Osteocyte (in vitro differentiated cells): ENCODE measurements at places on chromosomes 1 and 21. TPM values are rescaled to one million over a fixed set of nuclear protein-coding genes. Genes with fewer than 3 reads are reported as not detected.

- DNase-seq: peak; percentile 62
These were observed 62.0 kb upstream of the HOOK1 start for GRCh38 chr1:59752556-59753414.

DNA sequence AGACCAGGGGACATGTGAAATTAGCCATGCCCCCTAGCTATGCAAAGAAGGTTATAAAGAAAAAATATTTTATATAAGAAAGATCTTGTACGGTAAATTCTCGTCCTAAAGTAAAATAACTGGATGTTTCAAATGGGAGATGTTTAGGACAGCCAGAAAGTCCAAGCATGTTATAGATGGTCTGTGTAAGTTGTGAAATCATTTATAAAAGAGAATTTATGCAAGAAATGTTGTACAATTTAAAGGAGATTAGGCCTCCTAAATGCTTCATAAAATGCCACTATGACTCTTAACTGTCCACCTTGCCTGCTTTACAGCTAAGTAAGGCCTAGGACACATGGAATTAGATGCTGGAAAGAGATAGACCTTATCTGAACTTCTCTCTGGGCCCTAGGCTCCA lies 118.1 kb upstream of the POGK start:
- DNase-seq: no peak

Gene CFHR3
- 0.42 and 0.54 TPM in 2 replicates for total RNA-seq

GRCh38 chr1:63812071-63812700 lies 38.4 kb downstream of the ROR1 start:
- no peak for DNase-seq

DNA sequence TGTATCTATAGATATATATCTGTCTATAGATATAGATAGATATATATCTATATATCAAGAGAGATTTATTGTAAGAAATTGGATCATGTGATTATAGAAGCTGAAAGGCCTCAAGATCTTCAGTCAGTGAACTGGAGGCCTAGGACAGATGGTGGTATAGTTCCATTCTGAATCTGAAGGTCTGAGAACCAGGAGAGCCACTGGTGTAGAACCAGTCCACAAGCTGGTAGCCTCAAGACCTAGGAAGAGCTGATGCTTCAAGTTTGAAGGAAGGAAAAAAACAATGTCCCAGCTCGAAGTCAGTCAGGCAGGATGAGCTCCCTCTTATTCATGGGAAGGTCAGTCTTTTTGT lies 213.2 kb upstream of the JUN start:
- no peak for DNase-seq

DNA sequence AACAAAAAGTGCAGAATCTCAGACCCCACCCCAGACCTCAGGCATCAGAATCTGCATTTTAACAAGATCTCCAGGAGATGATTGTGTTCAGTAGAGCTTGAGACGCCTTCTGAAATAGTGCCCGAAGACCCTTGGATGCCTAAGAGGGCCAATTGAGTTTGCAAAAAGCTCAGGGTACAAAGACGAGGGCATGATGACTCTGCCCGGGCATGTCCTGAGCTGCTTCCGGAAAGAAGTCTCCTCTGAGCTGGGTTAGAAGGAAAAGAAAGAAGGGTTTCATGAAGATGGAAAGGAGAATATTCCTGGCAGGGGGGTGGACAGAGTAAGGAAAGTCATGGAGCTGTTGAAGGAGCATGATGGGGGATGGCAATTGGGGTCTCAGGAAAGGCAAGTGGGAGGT lies 246.1 kb upstream of the TMEM51 start:
- no peak for DNase-seq

DNA sequence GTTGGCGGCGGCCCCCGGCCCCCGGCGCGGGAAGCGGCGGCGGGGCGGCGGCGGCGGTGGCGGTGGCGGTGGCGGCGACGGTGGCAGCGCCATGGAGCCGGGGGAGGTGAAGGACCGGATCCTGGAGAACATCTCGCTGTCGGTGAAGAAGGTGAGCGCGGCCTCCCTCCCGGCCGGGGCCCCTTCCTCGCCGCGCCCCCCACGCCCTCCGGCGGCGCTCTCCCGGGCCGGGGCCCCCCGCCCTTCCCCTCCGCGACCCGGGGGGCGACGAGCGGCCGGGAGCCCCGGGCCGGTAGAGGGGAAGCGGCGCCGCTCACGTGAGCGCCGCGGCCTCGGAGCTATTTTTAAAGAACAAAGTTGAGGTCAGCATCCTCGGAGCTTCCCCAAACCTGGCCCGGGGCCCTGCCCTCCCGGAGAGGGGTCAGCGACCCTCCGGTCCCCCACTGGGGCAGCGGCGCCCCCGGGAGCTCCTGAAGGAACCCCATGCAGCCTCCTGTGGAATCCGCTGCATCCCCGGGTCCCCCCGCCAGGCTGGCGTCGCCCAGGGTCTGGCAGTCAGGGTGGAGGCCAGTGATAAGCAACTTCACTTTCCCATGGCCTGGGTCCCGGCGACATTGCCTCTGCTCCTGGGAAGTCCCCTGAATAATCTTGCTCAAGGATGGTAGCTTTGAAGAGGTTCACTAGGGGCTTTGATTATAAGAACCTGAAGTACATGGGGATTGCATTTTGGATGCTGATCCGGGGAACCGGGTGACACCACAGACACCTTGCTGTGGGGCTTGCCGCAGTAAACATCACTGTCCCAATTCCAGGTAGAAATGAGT lies 560 bp downstream of the PLEKHM2 start:
- peak; percentile 85 for DNase-seq

Gene GBP4
- total RNA-seq: not detected in 2 replicates

- no peak for DNase-seq
These were observed 72.7 kb upstream of the NBPF4 start for GRCh38 chr1:108316545-108316944.

Gene SFN
- not detected in 2 replicates for total RNA-seq

DNA sequence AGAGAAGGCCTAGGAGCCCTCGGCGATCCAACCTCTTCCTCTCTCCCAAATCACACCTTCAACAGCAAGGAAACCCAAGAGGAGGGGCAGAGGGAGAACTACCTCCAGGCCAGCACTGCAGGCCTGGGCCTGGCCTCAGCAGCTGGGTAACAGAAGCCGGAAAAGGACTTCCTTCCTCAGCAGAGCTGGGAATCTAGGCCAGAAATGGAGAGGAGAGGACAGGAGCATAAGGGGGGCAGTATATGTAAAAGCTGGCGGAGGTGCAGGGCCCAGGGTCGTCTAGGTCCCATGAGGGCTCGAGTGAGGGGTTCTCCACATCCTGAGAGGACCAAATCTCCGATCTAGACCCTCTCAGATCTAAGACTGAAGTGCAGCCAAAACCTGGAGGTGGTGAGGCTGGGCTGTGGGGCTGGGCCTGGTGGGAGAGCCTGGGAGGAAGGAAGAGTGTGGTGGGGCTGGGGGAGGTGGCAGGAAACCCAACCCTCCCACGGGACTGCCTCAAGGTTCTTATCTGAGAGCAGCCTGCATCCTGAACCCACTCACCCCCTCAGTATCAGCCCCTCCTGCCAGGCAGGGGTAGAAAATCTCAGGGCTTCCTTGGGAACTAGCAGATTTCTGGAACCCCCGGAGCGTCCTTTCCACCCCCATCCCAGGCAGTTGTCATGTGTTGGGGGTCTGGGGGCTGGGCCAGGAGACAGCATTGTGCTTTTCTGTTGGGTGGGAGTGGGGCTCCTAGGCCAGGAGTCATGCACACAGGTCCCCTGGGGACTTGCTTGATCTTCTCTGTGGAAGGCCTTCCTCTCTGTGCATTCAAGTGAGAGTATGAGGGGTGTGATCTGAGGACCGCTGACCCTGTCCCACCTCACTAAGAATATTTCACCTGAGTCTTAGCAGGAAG lies 33.0 kb downstream of the PIK3C2B start:
- no peak for DNase-seq

DNA sequence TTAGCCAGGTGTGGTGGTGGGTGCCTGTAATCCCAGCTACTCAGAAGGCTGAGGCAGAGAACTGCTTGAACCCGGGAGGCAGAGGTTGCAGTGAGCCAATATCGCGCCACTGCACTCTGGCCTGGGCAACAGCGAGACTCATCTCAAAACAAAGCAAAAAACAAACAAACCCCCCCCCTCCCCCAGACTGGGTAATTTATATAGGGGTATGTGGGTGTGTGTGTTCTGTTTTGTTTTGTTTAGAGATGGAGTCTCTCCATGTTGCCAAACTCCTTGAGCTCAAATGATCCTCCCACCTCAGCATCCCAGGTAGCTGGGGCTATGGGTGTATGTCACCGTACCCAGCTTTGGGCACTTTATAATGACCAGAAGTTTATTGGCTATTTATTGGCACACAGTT lies 73.6 kb downstream of the SLC27A3 start:
- no peak for DNase-seq

GRCh38 chr21:44626262-44626661 lies 631 bp upstream of the KRTAP10-9 start:
- DNase-seq: peak; percentile 65

GRCh38 chr1:72009173-72010093 lies 272.9 kb downstream of the NEGR1 start:
- DNase-seq: no peak

DNA sequence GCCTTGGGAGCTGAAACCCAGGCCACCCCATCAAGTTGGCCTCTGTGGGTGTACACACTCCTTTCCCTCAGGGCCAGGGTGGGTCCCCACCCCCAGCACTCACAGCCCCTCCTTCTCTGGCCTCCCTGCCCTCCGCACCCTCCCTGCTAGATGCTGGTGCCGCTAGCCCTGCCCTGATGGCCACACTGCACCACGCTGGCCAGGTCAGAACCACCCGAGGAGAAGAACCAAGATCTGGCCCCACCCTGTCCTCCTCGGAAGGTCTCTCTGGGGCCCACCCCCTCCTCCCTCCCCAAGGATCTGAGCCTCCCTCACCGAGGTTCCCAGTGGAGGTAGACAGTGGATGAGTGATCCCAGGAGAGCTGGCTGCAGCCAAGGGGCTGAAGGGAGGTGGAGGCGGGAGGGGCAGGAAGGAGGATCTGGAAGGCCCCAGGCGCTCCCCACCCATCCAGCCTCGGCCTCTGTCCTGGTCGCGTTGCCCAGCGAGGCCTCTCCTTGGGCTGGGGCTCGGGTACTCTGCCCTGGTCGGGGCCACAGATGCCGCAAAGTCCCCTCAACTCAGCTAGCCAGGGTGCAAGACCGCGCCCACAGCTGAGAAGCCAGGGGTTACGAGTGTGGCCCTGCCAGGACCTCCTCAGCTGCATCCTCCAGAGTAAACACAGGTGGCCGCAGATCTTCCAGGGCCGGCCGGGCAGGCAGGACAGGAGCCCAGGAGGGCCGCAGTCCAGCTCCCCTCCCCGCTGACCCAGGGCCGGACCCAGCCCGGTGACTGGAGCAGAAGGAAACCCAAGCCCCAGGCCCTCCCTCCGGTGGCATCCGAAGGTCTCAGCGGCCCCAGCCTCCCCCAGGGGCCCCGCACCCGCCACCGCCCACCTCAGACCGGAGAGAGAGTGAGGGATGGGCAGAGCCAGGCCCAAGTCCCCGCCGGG lies 5.2 kb downstream of the B3GALT6 start:
- no peak for DNase-seq

GRCh38 chr1:25131794-25132193 lies 100.5 kb downstream of the SYF2 start:
- no peak for DNase-seq

GRCh38 chr1:219958875-219959417 lies 30.6 kb upstream of the SLC30A10 start:
- no peak for DNase-seq

GRCh38 chr1:53936430-53936829 lies 9.1 kb downstream of the IFT25 start:
- no peak for DNase-seq

DNA sequence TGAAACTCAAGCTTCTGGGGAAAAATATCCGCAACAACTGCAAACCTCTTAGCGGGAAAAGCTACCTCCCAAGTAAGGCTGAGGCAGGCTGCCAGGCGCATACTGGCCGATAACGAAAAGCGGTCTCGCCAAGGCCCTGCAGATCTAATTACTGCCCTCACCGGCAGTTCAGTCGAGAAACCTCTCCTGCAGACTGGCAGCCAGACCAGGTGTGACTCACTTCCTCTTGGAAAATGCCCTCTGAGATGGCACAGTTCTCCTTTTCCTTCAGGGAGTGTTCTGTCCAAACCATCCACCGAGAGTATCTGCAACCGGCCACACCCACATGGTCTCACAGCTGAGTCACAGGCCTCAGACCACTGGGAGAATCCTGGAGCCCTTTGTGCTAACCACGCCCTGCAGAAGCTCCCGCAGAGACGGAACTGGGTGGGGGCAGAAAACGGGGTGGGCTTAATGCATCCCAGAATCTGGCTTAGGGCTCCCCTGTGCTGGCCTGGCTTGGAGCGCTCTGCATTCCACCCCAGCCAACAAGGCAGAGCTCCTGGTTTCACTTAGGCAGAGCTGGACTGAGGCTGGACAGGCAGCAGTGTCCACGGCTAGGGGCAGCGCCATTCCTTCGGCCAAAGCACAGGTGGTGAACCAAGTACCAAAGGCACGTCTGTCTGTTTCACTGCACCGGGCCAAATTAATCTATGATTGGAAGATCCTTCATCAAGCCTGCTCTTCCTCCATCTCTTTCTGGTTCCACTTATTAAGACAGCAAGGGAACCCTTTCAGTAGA lies 1.2 kb downstream of the S100A10 start:
- DNase-seq: peak; percentile 88

- no peak for DNase-seq
These were observed 26.2 kb upstream of the PDC start for GRCh38 chr1:186487163-186487562.

Gene TEX38
- not detected in 2 replicates for total RNA-seq

Gene ADAMTSL4
- 2.3 and 2.6 TPM in 2 replicates for total RNA-seq

Gene LCE1A
- total RNA-seq: not detected in 2 replicates

GRCh38 chr1:213423605-213424004 lies 372.6 kb downstream of the RPS6KC1 start:
- DNase-seq: no peak

DNA sequence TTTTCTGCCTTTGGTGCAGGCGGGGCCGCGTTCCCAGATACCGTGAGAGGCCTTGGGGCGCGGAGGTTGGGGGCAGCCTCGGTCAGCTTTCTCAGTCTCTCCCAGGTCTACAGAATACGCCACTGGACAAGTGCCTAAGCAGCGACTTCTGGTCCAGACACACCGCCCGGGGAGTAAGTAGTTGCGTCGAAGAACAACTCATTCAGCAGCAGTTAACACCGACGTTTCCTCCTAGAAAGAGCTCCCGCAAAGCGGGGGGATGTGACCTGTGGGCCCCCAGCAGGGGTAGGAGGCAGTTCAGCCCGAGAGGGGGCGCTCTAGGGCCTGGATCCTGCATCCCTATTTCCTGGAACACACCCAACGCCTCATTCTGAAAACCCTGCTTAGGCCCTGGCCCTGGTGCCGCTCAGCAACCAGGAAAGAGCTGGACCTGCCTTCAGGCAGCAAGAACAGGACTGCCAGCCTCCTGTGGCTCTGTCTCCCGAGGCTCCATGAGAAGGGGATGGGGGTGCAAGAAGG lies 6.5 kb upstream of the BARHL2 start:
- DNase-seq: no peak

GRCh38 chr1:107936498-107937481 lies 28.2 kb downstream of the VAV3 start:
- no peak for DNase-seq

GRCh38 chr1:164564378-164564777 lies 5.4 kb downstream of the PBX1 start:
- DNase-seq: no peak

- no peak for DNase-seq
These were observed 367.7 kb downstream of the VAV3 start for GRCh38 chr1:107597290-107597689.

Gene ATP1A4
- total RNA-seq: not detected in 2 replicates
